Renal pelvis (tissue), 12 donors: ENCODE measurements at places on chromosomes 12 and 14. TPM values are rescaled to one million over a fixed set of nuclear protein-coding genes. Genes with fewer than 3 reads are reported as not detected.

DPPA3 gene
- not detected for polyA plus RNA-seq

GYS2 gene
- polyA plus RNA-seq = 0.11 TPM

WASHC3 gene
- polyA plus RNA-seq = 48.7 TPM

CCDC196 gene
- 0.21 TPM for polyA plus RNA-seq

GRIP1 gene
- polyA plus RNA-seq = 29.2 TPM

ZNF891 gene
- polyA plus RNA-seq = 7.8 TPM

KRT79 gene
- not detected for polyA plus RNA-seq

PZP gene
- polyA plus RNA-seq = 0.30 TPM

MGST1 gene
- 43.9 TPM for polyA plus RNA-seq

SERPINA3 gene
- 0.14 TPM for polyA plus RNA-seq

GRCh38 chr14:33671556-33671955, 279.3 kb downstream of the EGLN3 start:
- no peak for DNase-seq

GRCh38 chr14:103109535-103110441, 13.5 kb upstream of the TNFAIP2 start:
- DNase-seq = no peak

- no peak for DNase-seq
Observed at GRCh38 chr12:4564818-4565217, 2.8 kb downstream of the DYRK4 start.

GRCh38 chr14:48568688-48569087, 893.3 kb upstream of the MDGA2 start:
- no peak for DNase-seq

GRCh38 chr12:57230381-57231155, 1.1 kb downstream of the SHMT2 start:
- no peak for DNase-seq

DNA sequence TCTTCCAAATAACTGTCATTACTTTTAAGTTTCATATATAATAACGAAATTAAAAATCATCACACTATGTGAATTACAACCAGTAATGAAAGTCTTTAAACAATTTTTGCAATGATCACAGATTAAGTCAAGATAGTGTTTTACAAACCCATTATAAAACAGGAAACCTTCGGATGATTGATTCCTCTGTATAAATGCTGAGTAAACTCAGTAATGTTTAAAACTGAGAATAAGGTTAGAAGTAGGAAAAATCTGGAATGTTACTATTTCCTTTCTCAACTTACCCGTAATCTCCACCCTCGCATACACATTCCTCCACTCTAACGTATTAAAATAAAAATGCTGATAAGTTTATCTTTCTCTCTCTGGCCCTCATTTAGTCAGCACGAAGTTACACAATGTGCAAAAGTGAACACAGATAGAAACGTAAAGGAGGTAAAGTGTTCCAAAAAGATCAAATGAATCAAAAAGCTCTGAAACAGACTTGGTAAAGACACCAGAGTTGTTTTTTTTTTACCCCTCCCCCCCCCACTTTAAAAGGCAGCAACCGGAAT, 1.6 kb downstream of the ZFC3H1 start:
- no peak for DNase-seq

GRCh38 chr14:35220920-35221319, 71.3 kb upstream of the PSMA6 start:
- DNase-seq = no peak

DNA sequence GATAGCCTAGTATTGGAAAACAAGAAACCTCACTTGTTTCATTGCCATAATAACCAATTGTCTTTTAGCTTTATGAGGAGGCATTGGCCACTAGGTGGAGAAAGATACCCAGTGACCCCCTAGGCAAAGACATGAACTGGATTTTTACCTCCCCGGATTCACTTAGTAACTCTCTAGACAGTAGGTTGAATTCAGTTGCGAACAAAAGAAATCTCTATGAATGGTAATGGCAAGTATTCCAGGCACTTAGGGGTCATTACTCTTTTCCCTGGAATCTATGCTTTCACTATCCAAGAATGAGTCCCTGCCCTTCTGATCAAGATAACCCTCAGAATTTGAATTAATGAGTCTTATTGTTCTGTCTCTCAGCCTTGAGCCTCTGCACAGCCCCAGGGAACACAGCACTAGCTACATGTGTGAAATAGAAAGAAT, 29.5 kb upstream of the RHOJ start:
- peak; percentile 19 for DNase-seq

- DNase-seq = no peak
Observed at GRCh38 chr14:84272290-84272721, 1257.6 kb upstream of the FLRT2 start.

DNA sequence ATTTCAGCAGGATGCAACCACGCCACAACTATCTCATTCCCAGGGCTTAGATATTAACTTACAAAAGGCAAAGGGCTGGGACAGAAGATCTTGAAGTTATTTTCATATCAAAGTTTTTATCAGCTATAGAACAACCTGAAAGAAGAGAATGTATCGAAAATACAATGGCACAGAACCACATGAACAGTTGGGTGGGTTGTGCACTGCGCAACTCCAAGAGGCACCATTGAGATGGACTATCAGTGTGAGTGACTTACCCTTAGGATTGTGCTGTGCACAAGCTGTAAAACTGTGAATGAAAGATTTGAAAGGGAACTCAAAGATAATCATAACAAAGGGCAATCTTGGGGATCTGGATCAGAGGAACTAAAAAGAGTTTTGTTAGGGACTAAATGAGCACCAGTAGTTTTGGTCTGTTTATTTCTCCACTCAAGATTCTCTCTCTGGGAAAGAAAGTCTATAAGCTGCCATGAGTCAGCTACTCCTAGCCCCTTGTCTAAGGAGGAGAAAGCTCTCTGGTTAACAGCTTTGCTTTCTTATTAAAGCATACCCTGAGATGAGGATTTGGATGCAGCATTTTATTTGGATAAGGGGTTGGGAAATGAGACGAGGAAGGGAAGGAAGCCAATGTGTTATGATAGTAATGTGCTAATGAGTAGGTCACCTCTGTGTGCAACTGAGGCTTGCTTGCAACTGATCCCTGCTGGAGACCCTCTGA, 62.2 kb downstream of the TBX5 start:
- no peak for DNase-seq

GRCh38 chr12:116958402-116959197, 47.9 kb downstream of the FBXW8 start:
- no peak for DNase-seq

GRCh38 chr12:106327309-106327869, 24.9 kb downstream of the TCP11L2 start:
- no peak for DNase-seq

DNA sequence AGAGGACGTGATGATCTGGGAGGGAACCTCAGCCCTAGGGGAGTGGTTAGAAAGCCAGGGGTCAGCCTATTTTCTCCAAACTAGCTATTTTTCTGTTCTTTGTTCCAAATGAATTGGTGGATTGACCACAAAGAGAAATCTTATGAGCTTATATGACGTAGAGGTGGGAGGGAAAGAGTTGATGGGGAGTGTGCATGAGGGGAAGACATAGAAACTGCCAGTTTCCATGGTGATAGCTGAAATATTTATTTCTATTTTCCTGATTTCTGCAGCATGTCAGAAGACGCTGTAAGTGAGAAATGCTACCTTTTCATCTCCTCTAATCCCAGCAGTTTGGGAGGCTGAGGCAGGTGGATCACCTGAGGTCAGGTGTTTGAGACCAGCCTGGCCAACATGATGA, 51.4 kb upstream of the CISTR start:
- no peak for DNase-seq

DNA sequence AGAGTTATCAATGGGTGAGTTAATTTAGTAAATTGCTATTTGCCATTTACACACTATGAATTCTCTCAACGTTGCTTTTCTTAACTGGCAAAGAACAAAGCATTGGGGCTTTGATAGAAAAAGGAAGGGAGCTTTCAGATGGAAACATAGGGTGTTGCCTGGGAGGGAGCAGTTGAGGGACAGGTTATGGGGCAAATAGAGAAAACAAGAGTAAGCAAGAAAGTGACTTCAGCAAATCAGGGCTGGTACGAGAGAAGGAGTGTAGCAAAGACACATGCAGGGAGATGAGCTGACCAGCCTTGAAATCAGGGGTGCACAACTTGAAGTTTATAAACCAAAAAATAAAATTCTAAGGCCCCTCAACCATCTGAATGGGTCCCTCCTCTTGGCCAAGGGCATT, 15.7 kb downstream of the ESR2 start:
- DNase-seq = no peak

- DNase-seq = no peak
Observed at GRCh38 chr12:50402264-50403000, 1.7 kb downstream of the LARP4 start.

DNA sequence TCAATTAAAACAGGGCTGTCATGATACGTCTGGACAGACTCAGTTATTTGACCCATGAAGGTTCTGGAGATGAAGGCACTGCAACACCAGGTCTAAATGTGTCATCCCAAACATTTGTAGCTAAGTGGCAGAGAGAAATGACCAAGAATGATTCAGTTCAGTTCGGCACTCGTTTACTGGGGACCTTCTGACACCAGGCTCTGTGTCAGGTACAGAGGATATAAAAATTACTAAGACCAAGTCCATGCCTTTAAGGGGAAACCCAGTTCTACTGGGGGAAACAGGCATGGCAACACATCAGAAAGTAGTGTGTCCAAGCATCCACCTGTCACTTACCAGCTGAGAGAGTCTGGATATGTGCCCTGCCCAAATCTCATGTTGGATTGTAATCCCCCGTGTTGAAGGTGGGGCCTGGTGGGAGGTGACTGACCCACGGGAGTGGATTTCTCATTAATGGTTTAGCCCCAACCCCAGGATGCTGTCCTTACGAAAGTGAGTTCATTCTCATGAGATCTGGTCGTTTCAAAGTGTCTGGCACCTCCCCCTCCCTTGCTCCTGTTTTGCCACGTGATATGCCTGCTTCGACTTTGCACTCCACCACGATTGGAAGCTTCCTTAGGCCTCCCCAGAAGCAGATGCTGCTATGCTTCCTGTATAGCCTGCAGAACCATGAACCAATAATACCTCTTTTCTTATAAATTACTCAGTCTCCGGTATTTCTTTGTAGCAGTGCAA, 41.9 kb upstream of the BCL2L14 start:
- DNase-seq = no peak

DNA sequence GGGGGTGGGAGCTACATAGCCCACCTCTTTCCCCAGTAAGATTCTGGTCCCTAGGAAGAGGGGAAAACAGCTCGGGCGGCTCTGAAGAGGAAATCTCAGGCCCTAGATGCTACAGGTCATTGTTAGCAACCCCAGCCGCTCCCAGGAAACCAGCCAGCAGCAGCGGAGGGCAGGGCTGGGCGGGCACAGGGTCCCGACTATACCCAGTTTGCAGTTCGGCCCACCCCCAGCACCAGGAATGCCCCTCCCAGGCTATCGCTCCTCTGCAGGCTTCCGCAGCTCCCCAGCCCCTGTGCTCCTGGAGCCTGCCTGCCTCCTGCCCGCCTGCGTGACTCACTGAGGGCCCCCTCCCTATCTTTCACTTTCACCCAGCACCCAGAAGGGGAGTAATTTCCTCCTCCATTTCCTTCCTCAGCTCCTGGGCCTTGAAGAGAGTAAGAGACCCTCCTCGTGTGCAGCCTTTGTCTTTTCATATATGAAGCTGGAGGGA, 27.2 kb upstream of the PNMA1 start:
- no peak for DNase-seq

- no peak for DNase-seq
Observed at GRCh38 chr12:55737581-55738122, 5.3 kb upstream of the GDF11 start.

DNA sequence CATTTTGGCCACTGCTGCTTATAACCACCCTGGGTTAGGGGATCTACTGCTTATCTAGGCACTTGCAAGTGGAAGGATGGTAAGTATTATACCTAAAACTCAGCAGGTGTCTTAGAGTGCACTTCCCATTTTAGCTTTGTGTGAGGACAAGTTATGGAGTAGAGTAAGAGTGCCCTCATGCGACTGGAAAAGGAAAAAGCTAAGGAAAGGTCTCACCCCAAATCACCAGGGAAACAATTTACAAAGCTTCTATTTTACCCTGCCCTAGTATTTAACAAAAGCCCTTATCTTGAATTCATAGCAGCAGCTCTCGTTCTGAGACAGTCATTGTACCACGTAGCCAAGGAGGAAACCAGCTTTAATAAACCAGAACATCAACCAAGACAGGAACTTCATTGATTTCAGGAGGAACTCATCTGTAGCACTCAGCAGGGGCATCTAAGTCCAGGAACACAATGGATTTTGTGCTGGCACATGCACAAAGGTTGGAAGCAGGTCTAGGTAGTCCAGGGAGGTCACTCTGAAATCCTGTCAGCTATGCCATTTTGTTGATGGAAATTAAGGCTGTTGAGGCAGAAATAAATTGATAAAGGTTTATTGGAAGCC, 2.9 kb downstream of the RDH12 start:
- DNase-seq = no peak

GRCh38 chr12:91065396-91065795, 7.6 kb upstream of the KERA start:
- no peak for DNase-seq

GRCh38 chr12:47033081-47033480, 46.3 kb upstream of the PCED1B start:
- no peak for DNase-seq

DNA sequence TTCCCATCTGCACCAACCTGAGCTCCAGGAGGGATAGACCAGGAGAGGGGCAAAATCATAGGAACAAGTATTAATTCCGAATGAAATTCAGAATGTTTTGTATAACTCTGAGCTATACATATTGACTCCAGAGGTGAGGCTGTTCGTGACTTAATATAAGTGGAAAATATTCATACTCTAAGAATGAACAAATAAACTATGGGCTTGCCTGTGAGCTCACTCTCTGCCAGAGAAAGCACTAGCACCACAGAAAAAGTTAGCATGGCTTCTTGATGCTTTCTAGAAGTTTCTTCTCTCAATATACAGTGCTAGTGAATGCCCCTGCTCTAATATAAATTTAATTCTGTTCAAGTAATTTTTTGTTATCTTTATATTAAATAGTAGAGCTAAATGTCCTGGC, 1536.4 kb upstream of the FLRT2 start:
- no peak for DNase-seq

GRCh38 chr12:5305425-5305824, 126.5 kb upstream of the NTF3 start:
- no peak for DNase-seq

- DNase-seq = no peak
Observed at GRCh38 chr12:5260086-5260485, 171.8 kb upstream of the NTF3 start.

DNA sequence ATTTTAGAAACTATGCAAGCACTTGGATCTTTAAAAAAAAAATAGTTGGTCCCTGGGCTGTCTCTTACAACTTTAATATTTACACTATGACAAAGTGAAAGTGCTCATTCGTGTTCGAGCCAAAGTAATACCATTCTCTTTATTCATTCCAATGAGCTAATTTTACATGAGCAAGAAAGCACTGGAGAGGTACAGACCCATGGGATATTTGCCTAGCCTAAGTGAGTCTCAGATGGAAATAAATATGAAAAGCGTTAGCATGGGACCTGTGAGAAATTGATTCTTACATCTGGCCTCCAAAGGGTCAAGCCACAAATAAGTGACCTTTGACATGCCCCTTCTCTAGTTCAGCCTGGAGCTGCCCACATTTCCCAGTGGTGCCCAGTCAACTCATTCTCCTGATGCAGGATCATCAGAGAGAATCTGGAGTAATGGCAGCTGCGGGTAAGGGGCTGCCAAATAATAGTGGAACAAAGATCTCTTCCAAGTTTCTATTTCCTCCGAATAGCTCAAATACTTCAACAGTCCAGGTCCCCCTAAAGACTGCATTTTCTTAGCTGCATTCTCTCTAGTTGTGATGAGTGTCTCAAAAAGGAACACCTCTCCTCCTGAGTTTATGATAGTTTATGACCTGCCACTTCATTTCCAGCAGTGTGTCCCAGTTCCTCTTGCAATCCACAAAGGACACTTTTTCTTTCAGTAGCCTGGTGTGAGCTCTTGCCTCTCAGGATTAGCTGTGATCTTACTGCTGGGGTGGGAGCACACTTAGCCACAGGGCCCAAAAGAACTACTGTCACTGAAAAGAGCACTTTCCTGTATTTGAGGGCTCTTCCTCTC, 208.2 kb downstream of the DAD1 start:
- no peak for DNase-seq
